Astrocyte of the cerebellum (primary cell): ENCODE measurements at places on chromosomes 3 and 15.

DNA sequence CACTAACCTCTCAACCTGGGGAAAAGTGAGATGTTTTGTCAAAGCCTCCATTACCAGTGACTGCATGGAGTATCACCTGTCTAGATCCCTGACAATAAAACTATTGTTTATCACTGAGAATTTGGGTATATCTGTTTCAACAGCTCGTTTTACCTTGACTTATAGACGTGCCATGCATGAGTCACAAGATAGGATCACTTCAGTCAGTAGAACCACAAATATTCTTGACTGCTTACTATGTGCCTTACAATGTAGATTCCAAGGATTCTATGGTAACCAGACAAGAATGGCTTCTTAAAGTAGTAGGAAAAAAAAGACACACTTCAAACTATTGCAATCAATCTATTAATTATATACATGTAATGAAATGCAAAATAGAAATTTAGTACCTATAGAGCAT is 55.7 kb upstream of the GRM7 start:
- DNase-seq: peak; percentile 58

DNA sequence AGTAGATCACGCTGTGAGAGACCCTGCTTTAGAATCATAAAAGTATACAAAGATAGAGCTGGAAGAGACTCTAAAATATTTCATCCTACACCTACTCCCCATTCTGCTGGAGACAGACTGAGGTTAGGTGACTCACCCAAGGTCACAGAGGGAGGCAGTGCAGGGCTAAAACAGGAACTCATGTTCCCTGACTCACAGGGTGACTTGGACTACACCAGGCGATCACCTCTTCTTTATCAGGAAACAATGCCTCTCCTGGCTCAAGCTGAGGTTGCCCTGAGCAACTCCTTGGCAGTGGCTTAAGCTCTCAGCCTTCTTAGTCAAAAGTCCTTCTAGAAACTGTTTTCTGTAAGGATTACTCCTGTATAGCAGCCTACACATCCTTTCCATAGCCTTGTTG is 26.4 kb upstream of the TNFAIP8L3 start:
- DNase-seq: peak; percentile 84

DNA sequence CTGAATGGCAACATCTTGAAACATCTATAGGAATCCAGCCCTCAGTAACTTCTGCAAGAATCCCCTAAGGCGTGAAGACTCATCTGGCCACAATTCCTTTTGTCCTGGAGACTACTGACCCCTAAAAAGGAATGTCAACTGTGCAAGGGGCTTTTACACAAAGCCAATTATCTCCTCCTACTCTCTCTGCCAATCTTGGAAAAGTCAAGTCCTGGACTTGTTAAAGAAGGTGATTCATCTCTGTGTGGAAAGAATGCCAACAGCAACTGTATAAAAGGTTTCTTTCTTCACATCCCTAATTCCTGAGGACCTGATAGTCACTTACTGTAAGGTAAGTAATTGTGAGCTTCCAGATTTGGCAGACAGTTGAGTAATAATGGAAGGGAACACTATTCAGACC is 22.3 kb downstream of the THRB start:
- no peak for DNase-seq

DNA sequence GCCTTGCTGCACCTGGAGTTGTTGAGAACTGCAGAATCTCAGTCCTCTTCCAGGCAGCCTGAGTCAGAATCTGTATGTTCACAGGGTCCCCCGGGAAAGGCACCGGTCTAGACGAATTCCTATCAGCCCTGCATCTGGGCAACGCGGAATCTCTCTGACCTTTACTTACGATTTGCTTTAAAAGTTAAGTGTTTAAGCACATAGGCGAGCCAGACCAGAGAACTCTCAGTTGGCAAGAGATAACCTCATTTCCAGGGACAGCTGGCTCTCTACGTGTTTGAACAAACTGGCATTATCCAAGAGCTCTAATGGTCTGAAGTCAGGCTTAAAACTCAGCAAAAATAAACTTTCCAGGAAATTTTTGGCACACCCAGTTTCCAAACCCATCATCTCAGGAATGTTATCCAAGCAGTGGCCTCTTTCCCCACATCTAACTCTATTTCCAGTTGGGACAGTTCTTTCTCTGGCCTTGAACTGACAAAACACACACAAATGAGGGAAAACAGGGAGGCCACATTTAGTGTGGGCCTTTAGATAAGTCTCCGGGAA is 53.4 kb downstream of the HES1 start:
- DNase-seq: no peak

- peak; percentile 28 for DNase-seq
Measured at GRCh38 chr15:30985081-30985531, 6.3 kb downstream of the MTMR10 start.

DNA sequence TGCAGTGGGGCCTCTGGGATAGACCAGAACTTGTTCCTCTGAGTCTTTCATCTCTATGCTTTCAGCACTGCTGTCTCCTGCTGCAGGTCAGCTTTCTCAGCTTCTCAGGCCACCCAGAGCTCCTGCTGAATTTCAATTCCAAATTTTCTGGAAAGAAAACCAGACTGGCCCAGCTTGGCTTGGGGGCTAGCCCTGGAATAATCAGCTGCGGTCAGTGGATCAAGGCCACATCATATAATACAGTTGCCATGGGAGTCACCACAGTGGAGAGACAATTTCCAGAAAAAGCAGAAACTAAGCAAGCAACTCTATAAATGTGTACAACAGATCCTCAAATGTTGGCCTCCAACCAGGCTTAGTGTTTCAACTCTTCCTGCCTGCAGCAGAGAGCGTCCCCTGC is 91.1 kb upstream of the SLC24A5 start:
- peak; percentile 63 for DNase-seq

DNA sequence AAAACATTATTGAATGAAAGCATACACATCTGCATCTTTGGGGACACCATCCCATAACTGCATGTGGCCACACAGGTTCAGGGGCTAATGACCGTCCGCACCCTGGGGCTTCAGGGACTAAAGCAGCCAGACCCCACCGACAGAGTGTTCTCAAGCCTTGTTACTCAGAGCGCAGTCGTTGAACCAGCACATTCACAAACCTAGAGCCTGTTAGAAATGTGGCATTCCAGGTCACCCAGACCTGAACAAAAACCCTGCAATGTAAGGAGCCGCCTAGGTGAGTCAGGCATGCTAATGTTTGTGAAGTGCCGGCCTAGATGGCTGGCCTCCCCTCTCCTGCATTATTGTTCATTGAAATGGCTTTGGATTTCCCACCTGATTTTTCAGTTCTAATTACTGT is 52.3 kb upstream of the HACD2 start:
- DNase-seq: no peak

GRCh38 chr3:123475786-123476185 is 26.9 kb upstream of the ADCY5 start:
- no peak for DNase-seq

GRCh38 chr3:33149342-33149741 is 35.5 kb downstream of the CRTAP start:
- DNase-seq: no peak

GRCh38 chr15:96409215-96410138 is 79.0 kb downstream of the NR2F2 start:
- no peak for DNase-seq

DNA sequence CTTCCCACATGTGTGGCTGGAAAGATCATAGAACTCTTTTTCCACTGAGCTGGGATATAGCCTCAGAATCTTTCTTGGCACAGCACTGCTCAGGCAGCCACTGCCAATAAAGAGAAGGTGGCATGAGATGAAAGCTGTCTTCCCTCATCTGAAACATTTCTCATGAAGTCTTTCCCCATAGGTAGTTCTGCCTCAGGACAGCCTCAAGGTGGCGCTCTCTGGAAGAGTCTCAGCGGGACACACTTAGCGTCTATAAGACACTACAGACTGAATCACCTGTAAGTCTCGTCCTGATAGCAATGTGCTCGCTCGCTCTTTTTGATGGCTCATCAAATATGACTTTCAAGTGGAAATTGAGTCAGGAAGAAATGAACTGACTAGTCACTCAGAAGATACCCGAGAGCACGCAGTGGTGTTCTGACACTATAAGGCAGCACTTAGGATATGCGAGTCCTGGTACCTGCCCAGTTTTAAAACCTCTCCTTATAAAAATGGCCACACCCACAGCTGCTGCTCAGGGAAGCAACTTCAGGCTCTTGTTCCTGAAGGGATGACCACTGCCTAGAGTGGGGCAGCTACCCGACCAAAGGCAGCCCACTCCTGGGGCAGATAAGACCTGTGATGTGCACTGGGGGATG is 269.5 kb downstream of the SUCLG2 start:
- peak; percentile 15 for DNase-seq

- DNase-seq: peak; percentile 11
Measured at GRCh38 chr3:160755776-160756304, at the start of gene PPM1L. Gene PPM1L, plus strand, starts transcription at chr3:160756231.

DNA sequence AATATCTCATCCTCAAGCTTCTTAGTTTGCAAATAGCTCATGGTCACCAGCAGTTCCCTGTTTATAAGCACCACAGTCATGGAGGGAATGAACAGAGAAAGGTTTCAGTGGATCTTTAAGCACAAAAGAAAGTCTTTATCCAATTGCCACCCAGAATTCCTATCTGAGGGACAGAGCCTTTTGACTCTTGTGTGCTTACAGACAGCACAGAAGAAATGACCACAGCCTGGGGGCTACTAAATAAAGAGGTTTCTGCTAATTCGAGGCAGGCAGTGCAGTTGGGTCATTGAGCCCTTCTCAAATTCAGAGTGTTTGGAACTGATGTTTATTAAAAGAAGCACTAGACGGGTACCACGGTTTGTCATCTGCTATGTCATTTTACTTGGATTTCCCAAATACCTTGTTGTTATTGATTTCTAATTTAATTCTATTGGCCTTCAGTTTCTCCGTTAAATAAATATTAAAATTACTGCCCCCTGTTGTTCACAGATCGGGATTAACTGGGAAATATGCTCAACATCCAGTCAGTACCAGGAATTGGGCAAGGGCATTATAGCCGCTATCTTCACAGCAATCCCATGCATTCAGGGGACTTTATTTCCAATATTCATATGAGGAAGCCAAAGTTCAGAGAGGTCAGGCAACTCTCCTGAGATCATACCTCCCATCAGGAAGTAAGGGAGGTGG is 3.6 kb downstream of the PRICKLE2 start:
- no peak for DNase-seq

GRCh38 chr3:41690766-41691563 is 270.9 kb downstream of the ULK4 start:
- DNase-seq: no peak

- no peak for DNase-seq
Measured at GRCh38 chr3:13006216-13006990, 66.8 kb downstream of the IQSEC1 start.

GRCh38 chr15:77033417-77033728 is 37.5 kb downstream of the TSPAN3 start:
- no peak for DNase-seq

GRCh38 chr3:72993391-72993790 is 3.2 kb upstream of the PPP4R2 start:
- no peak for DNase-seq

GRCh38 chr3:58176827-58177489 is 33.8 kb downstream of the DNASE1L3 start:
- DNase-seq: no peak

- no peak for DNase-seq
Measured at GRCh38 chr3:155991847-155992246, 121.4 kb downstream of the GMPS start.

DNA sequence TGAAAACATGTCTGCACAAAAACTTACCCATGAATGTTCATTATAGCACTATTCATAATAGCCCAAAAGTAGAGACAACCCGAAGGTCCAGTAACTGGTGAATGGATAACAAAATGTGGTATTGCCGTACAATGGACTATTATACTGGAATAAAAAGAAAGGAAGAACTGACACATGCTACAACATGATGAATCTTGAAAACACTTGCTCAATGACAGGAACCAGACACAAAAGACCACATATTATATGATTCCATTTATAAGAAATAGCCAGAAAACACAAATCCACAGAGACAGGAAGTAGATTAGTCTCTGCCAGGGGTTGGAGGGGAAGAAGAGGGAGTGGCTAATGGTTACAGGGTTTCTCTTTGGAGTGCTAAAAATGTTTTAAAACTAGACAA is 18.3 kb downstream of the SHC4 start:
- DNase-seq: no peak

GRCh38 chr3:150300852-150301517 is 107.1 kb upstream of the TSC22D2 start:
- no peak for DNase-seq

- no peak for DNase-seq
Measured at GRCh38 chr3:62128051-62128450, 245.3 kb downstream of the FEZF2 start.

DNA sequence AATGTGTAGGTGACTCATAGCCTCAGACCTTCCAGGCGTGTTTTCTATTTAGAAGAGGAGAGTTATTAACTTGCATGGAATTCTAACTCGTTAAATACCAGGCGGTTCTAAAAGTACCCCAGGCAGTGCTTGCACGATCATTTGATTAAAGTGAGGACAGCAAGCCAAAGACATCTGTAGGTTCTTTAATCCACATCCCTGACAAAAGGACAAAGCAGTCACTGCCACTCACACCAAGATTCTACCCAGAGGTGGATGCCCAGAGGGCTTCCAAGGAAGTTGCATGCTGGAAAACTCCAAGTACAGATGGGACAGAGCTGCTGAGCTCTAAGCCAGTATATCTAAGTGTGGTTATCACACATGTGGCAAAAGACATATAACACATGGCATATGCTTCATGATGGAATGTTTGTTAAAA is 372.1 kb downstream of the ROBO2 start:
- no peak for DNase-seq

DNA sequence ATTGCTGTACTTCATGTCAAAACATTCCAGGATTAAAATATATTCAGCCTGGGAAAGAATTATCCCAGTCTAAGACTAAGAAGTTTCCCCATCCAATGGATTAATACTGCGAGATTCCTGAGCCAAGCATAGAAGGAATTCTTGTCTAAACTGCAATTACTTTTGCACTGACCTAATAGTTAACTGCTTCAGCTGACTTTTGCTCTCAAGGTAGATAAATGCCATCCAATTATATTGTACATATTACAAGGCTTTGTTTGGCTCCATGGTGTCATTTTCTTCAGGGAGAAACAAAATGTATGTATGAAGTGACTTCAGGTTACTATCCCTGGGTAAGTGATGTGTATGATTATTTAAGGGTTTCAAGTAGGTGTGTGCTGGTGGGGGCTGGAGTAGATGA is 6.1 kb upstream of the IFT57 start:
- no peak for DNase-seq

DNA sequence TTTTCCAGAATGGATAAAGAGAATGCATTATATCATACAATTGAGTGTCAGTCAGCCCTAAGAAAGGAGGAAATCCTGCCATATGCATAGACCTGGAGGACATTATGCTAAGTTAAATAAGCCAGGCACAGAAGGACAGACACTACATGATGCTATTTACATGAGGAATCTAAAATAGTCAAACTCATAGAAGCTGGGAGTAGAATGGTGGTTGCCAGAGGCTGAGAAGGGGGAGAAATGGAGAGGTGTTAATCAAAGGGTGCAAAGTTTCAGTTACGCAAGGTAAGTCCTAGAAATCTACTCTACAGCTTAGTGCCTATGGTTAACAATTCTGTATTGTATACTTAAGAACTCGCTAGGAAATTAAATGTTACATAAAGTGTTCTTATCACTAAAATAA is 66.5 kb downstream of the IL1RAP start:
- no peak for DNase-seq

- DNase-seq: no peak
Measured at GRCh38 chr3:193830791-193831191, 237.8 kb downstream of the OPA1 start.
